ENCODE measurements at places on chromosomes 16 and 17.

GRCh38 chr17:83152227-83152744 is 72.9 kb downstream of the METRNL start:
- no peak for DNase-seq

DNA sequence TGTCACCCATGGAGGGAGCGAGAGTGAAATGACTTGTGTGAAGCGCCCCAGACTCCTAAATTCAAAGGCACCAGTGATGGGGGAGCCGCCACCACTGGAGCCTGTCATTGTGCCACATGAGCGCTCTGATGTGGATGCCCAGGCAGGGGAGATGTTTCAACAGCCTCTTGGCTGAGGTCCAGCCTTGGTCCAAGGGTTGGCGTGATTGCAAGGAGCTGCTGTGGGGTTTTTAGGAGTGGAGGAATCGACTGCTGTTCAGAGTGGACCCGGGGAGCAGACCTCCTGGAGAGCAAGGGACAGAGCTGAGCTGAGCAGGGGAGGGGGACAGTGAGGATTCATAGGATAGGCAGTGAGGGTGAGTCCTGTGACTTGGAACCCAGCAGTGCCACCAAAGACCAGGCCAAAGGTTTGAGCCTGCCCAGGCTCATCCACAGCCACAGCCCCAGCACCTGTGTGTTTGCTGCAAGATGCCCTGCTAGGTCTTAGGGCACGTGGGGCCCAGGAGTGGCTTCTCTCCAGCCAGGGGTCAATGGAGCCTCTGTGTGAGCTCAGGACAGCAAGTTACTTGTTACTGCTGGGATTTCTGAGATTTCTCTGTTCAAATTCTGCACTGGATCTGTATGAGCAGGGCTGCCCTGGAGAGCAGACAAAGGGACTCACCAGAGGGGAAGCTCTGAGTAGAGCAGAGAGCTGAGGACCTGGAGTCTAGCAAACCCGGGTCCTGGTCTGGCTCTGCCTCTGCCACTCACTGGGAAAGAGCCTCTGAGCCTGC is 20.3 kb downstream of the RHBDL3 start:
- no peak for DNase-seq

DNA sequence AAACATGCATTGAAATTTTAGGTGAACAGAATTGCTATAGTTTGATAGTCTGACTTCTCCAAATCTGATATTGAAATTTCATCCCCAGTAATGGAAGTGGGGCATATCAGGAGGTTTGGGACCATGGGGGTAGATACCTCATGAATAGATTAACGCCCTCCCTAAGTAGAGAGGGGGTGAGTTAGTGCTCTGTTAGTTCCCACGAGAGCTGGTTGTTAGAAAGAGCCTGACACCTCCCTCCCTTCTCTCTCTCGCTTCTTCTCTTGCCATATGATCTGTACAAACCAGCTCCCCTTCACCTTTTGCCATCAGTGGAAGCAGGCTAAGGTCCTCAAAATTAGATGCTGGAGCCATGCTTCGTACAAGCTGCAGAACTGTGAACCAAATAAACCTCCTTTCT is 78.8 kb downstream of the BRIP1 start:
- no peak for DNase-seq

- DNase-seq = no peak
Observed at GRCh38 chr17:20284022-20284421, 183.3 kb downstream of the LGALS9B start.

GRCh38 chr16:17299790-17300189 is 171.0 kb downstream of the XYLT1 start:
- DNase-seq = no peak

GRCh38 chr17:46078675-46079074 is 79.6 kb downstream of the STH start:
- DNase-seq = no peak

- DNase-seq = no peak
Observed at GRCh38 chr16:54746596-54746995, 184.1 kb upstream of the IRX5 start.

- no peak for DNase-seq
Observed at GRCh38 chr16:67396159-67397035, 3.1 kb upstream of the TPPP3 start.

DNA sequence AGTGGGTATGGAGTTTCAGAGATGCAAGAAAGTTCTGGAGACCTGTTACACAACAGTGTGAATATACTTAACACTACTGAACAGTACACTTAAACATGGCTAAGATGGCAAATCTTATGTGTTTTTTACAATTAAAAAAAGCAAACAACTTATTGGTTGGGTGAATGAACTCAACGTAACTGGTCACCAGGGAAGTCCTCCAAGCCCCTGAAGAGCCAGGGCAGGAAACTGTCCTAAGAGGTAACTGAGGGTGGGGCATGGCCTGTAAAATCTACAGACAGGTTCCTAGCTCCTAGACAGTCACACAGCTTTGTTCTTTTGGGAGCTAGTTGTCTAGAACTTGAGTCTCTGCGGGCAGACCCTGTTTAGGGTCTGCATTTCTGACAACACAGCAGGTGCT is 10.3 kb downstream of the CSF3 start:
- DNase-seq = no peak

DNA sequence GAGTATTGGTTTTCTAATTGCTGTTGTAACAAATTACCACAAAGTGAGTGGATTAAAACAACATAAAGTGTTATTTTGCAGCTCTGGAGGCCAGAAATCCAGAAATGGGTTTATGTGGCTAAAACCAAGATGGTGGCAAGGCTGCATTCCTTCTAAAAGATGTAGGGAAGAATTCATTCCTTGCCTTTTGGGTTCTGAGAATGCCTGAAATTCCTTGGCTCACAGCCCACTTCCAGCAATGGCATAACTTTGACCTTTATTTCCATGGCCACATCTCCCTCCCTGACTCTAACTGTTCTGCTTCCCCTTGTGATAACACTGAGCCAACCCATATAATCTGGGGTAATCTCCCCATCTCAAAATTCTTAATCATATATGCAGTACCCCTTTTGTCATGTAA is 269.6 kb upstream of the RPL38 start:
- DNase-seq = no peak

All from AG04450 (cell line).